IMR-90 (cell line): ENCODE measurements at places on chromosomes 6 and 20. TPM values are rescaled to one million over a fixed set of nuclear protein-coding genes. Genes with fewer than 3 reads are reported as not detected.

DNA sequence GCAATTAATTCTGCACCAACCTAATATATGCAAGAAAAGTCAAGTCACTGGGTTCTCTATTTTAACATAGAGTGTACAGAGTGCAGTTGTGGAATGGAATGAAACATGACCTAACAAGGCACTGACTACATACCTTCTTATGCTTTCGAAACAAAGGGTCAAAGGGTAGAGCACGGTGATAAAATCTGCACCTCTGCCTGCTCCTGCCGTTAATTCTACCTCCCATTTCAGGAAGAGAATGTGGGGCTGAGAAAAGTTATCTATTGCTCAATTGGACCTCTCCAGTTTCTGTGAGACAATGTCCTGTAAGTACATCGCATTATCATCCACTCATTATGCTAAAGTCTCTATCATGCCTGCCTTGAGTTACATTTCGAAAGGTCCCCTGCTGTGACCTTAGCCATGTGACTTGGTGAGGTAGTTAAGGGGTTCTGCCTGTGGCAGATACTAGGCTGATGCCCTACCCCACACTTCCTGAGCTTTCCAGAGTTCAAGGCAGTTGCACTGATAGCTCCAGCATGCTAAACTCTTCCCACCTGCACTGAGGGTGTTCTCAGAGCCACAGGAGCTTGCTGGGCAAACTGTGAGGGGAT, 14.0 kb upstream of the MOCS1 start:
- no peak for DNase-seq

GRCh38 chr6:143357152-143357551, 93.3 kb downstream of the ADAT2 start:
- no peak for DNase-seq

- DNase-seq: no peak
Observed at GRCh38 chr6:169344750-169345065, 91.1 kb upstream of the THBS2 start.

DNA sequence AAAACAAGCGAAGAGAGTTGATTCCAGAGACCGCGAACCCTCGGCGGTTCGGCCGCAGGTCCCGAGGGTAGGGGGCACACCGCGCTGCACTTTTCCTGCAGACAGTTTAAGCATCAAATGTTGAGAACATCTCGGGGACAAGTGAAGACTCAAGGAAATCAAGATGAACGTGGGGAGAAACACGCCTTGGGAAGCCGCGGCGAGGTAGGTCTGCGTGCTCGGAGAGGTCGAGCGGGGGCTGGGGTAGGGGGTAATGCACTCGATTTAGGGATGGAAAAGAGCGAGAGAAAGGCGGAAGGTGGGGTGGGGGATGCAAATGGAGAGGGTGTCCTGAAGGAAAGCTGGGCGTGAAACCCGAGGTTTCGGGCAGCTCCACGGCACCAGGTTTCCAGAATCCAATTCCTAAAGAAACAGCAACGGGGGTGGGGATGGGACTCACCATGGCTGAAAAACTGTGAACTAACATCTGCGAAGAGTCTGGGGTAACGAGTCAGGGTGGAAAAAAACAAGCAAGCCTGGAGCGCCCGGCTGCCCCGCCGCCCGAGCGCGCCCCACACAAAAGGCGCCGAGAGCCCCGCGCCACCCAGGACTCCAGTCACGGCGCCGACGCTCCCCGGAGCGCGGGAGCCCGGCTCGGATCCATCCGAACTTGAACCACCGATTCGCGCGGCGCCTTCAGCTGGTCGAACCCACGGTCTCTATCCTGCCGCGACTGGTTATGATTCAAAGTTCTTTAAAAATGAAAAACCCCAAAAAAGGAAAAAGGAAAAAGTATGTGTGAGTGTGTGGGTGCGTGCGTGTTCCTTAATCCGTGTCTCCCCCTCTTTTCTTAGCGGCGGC, 3.5 kb downstream of the TFAP2A start:
- no peak for DNase-seq

- DNase-seq: peak; percentile 58
Observed at GRCh38 chr20:17990278-17990972, 21.6 kb downstream of the MGME1 start.

DNA sequence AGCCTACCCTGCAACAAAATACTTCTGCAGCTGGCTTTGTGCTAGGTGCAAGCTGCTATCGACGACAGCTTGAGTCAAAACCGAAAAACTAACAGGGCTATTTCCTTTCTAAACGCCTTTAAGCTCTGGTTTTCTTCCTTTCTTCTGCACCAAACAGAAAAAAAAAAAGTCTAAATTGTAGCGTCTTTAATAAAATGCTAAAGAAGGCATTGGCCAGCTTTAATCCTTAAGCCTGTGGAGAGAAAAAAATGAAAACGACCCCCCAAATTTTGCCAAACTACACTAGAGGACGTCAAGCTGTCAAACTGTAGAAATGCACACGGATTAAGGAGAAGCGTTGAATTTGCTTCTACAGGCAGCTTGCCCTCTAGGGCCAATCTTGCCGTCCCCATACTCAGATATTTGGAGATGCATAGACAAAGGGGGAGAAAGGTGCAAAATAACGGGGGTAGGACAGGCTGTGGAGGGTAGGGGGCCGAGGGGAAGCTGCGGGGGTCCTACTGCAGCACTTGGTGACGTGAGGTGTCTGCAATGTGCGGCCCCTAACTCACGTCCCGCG, 1.4 kb upstream of the NRN1 start:
- no peak for DNase-seq

DNA sequence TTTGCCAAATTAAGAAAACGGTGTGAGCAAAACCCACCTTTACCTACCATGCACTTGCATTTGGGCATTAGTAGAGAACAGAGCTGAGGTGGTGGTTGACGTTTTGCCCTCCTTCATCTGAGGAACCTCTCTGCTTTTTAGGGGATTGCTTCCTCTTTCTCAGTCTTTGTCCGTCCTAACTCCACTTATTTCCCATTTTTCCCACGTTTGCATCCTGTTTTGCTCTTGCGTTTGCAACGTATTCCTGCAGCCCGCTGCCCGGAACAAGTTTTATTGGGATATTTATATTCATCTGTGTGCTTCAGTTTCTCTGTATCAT, 374 bp upstream of the SERINC1 start:
- no peak for DNase-seq

DNA sequence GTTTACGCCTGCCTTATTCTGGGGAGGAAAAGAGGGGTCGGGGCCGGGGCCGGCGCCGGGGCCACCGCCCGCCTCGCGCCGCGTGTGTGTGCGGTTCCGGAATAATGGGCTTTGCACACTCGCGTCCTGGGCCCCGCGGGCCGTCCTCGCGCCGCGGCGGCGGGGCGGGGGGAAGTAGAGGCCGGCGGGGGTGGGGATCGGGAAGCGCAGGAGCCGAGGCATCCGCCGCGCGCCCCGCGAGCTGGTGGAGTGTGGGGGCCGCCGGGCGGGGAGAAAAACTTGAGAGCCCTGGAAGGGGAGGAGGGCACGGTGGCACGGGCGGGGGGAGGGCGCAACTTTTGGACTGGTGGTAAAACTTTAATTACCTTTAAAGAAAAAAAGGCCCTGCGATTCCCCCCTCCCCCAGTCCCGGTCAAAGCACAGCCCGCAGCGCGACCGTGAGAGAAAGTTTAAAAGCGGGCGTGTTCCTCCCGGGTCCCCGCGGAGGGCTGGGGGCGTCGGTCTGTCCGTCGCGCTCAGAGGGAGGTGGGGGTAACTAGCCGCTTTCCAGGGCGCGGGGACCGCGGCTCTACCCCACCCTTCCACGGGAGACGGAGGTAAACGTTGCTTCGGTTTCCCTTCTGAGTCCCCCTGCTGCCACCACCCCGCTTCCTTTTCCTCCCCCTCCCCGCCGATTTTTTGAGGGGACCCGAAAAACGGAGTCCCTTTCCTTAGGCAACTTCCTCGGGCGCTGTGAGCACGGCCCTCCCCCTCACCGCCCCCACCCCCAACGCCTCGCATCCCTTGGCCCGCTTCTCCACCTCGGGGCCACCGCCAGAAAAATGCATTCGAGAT, 1.9 kb downstream of the L3MBTL3 start:
- no peak for DNase-seq

- no peak for DNase-seq
Observed at GRCh38 chr6:92289831-92290230, 1129.5 kb downstream of the EPHA7 start.

GRCh38 chr20:45303586-45304463, 2.8 kb upstream of the RBPJL start:
- no peak for DNase-seq

GRCh38 chr20:6355754-6356451, 233.1 kb upstream of the FERMT1 start:
- no peak for DNase-seq

- no peak for DNase-seq
Observed at GRCh38 chr20:14223806-14224205, 113.6 kb downstream of the FLRT3 start.

DNA sequence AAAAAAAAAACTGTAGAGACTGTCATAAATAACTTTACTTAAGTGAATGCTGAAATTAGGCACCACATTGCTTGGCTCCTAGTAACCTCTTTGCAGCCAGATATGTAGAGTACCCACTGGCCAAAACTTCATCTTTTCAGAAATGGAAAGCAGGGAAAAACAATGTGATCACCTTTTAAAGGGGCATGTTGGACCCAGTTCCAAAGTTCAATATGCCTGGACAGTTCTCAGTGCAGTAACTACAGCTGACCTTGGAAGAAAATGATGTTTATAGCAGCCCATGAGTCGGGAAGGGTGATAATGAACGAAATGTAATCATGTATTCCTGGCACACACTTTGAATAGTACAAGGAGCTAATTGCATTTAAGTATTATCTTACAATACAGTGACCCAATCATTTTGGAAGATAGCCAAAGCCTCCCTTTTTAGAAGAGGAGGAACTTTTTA, 93.6 kb upstream of the TAB2 start:
- no peak for DNase-seq

DNA sequence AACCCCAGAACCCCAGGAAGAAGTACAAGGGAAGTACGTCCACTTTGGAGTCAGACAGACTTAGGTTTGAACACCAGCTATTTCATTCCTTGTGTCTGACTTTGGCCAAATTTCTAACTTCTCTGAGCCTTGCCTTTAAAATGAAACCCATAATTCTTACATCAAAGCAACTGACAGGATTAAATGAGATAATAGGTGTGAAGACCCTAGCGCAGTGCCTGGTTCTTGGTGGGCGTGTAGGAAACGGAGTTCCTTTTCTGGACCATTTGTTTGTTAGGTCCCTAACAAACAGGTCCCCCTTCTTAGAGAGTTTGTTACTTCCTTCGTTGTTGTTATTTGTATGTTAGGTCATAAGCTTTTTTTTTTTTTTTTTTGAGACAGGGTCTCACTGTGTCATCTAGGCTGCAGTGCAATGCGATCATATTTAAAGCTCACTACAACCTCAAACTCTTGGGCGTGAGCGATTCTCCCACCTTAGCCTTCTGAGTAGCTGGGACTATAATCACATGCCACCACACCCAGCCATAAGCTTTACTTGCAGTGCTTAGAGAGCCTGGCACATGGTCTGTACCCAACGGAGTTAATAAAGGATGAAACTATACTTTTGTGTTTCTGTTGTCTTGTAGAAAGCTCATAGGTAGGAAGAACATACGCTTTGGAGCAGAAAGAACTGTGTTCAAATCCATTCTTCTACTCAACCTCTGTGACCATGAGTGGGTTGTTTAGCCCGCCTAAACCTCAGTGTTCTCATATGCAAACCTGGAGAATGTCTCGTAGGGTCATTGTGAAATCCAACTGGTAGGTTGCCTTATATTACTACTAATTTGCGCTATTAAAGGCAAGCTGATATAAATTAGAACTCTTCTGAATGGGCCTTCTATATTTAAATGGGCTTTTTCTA, 21.8 kb upstream of the MROH8 start:
- DNase-seq: no peak

DNA sequence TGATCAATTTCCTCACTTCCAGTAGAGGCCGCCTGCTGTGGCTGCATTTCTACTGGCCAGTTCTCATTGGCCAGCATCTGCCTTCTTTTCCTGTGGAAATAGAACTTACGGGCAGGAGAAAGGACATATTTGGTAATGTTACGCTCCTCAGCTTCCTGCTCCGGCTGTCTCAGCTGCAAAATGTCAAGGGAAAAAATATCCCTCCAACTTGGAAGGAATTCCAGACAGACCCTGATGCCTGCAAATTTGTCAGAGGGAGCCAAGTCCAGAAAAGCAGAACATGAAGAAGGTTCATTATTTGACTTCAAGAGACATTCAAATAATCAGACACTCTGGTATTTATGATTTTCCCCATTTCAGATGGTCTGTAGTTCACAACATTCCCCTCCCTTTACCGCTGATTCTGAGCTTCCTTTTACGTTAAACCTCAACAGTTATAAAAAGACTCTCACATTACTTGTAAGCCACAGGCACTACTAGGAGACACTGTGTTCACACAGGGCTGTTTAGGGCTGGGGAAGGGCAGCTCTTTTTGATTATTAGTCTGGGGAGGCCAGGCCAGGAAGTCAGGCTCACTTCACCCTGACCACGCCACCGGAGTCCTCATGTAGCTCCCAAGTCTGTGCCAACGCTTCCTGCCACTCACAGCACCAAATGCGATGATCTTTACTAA, 179.6 kb upstream of the CCN2 start:
- peak; percentile 68 for DNase-seq

- DNase-seq: peak; percentile 23
Observed at GRCh38 chr20:49824206-49824605, 11.6 kb downstream of the SLC9A8 start.

DNA sequence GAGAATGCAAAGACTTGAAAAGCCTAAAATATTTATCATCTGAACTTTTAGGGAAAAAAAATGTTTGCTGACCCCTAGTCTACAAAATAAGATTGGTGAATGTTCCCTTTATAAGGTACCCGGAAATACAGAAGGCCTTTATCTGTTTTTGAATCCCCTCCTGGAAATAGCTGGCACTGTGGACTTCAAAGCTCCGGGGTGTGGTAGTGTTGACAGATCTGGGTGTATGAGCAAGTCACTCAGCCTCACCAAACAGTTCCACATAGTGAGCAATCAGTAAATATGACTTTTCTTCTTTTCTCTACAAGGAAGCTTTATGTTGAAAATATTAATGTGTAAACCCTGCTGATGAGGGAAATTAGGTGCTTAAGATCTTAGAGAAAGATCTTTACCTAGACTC, 29.2 kb upstream of the HTR1B start:
- DNase-seq: no peak

GRCh38 chr6:148521586-148521985, 178.9 kb downstream of the SASH1 start:
- peak; percentile 89 for DNase-seq

GRCh38 chr6:126015863-126016262, 29.5 kb downstream of the TRMT11 start:
- peak; percentile 16 for DNase-seq

DNA sequence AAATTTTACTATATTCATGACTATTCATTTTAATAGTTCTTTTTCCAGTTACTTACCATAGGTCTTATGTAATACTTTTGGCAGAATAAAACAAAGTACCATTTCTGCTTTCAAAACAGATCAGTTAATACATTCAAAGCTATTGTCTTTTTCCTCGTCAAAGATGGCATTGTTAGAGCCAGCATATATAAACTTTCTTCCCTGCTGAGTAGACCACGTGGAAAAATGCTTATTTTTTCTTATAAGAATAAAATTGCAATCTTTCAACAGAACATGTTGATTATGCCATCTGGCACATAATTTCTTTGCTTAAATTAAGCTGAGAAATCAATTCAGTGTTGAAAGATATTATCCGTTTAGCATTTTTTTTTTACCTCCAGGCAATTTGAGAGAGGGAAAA, 34.9 kb upstream of the EXOC2 start:
- no peak for DNase-seq

- DNase-seq: no peak
Observed at GRCh38 chr6:37566111-37566949, 66.6 kb upstream of the CCDC167 start.

LY6G6F gene
- not detected in 2 replicates for total RNA-seq

FRK gene
- total RNA-seq: under 0.01 TPM in 2 replicates

TCF21 gene
- 6.6 and 8.1 TPM in 2 replicates for total RNA-seq

WFDC12 gene
- total RNA-seq: not detected in 2 replicates

BMP2 gene
- 0.18 and 0.28 TPM in 2 replicates for total RNA-seq

SCRT2 gene
- total RNA-seq: not detected in 2 replicates

RMND1 gene
- total RNA-seq: 24.6 and 32.8 TPM in 2 replicates

ENPP3 gene
- under 0.01 TPM in 1 of 2 replicates, not detected in the other for total RNA-seq

PPP1R3G gene
- under 0.01 and 0.18 TPM in 2 replicates for total RNA-seq
